Activated naive CD8-positive, alpha-beta T cell treated with anti-CD3 and anti-CD28 coated beads, Interleukin-2, amount 10 ng/mL, durations not matched to agents 7 days and 5 days (primary cell): ENCODE measurements at places on chromosomes 16 and 17. TPM values are rescaled to one million over a fixed set of nuclear protein-coding genes. Genes with fewer than 3 reads are reported as not detected.
A peak's percentile ranks its signal among the peaks of the same experiment; 100 is the strongest.

GRCh38 chr17:72702136-72702735 lies 390.3 kb downstream of the SLC39A11 start:
- peaks cover 2% of the 10 kb centered on the region for H3K36me3 ChIP-seq
- no peak overlapping the region for H3K27ac ChIP-seq
- no peaks in the 10 kb centered on the region for H3K27me3 ChIP-seq
- H3K4me3 ChIP-seq: no peak overlapping the region
- no peak for DNase-seq

GRCh38 chr16:19595043-19595767 lies 39.7 kb downstream of the VPS35L start:
- H3K27ac ChIP-seq: peak overlapping the region; percentile 46
- no peak for DNase-seq
- H3K36me3 ChIP-seq: peaks cover 6% of the 10 kb centered on the region
- H3K27me3 ChIP-seq: no peaks in the 10 kb centered on the region

The TSNAXIP1 gene
- not detected for total RNA-seq

The SLC35B1 gene
- total RNA-seq: 45.9 TPM

The KRTAP4-6 gene
- total RNA-seq: not detected
